ENCODE measurements at places on chromosomes 5 and 9.
A peak's percentile ranks its signal among the peaks of the same experiment; 100 is the strongest.

GRCh38 chr9:13485068-13485596, 205.6 kb upstream of the MPDZ start:
- no peak for DNase-seq

DNA sequence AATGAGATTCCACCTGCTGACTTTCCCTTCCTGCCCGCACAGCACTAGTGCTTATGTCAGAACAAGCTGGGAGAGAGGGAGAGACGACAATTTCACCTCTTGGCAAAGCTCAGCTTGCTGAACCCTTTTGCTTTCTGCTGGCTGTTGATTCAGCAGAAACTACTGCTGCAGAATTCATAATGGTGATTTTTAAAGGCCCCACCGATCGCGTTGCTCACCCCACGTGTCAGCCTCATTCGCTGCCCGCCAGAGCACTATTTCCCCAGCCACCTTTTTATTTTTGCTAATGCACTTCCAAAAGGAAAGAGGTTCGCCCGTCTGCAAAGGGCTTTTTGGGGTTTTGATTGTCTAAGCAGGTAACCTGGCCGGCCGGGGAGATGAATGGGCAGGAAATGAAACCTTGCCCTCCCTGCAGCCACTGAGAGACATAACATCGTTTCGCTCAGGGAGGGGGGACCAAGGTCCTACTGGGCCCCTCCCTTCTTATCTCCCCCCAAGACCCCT, 1.3 kb downstream of the PPP2R2B start:
- no peak for DNase-seq

DNA sequence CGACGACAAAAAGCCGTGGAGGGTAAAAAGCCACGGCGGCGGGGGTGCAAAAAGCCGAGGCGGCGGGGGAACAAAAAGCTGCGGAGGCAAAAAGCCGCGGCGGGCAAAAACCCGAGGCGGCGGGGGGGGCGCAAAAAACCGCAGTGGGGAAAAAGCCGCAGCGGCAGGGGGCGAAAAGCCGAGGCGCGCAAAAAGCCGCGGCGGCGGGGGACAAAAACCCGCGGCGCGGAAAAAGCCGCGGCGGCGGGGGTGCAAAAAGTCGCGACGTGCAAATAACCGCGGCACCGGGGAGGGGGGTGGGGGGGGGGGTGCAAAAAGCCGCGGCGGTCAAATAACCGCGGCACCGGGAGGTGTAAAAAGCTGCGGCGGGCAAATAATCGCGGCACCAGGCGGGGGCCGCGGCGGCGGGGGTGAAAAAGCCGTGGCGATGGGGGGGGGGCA, 511.5 kb downstream of the FOXD4L5 start:
- no peak for DNase-seq

GRCh38 chr5:17944046-17944445, 309.8 kb downstream of the TAF11L14 start:
- DNase-seq: no peak

GRCh38 chr5:40171971-40172370, 507.7 kb upstream of the PTGER4 start:
- DNase-seq: peak; percentile 3

DNA sequence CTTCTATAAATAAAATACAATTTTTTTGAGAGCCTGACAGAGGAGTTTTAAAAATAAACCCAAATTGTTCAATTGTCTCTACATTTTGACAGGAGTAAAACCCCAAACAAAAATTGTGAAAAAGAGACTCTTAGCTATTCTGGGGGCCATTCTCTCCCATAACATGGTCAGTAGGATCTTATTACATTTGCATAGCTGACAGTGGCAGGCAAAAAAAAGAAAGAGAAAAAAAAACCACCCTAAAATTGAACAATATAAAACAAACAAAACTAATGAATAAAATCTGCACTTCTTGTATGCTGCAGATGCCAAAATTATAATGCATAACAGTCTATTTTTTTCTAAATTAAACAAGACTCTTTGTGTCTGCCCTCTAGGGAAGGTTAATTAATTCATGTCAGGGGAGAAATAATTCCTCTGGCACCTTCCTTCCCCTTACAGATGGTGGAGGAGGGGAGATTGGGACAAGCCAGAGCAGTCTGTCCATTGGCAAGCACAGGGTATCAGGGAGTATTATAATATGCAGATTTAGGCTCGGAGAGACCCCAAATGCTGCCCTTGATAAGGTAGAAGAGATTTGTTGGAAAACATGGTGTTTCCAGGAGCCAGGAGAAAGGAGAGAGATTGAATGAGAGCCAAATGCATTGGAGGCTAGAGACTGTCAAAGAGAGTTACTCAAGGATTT, 79.7 kb upstream of the CDH6 start:
- no peak for DNase-seq

- no peak for DNase-seq
These were observed 1019.5 kb upstream of the SEMA6A start for GRCh38 chr5:117594166-117594565.

DNA sequence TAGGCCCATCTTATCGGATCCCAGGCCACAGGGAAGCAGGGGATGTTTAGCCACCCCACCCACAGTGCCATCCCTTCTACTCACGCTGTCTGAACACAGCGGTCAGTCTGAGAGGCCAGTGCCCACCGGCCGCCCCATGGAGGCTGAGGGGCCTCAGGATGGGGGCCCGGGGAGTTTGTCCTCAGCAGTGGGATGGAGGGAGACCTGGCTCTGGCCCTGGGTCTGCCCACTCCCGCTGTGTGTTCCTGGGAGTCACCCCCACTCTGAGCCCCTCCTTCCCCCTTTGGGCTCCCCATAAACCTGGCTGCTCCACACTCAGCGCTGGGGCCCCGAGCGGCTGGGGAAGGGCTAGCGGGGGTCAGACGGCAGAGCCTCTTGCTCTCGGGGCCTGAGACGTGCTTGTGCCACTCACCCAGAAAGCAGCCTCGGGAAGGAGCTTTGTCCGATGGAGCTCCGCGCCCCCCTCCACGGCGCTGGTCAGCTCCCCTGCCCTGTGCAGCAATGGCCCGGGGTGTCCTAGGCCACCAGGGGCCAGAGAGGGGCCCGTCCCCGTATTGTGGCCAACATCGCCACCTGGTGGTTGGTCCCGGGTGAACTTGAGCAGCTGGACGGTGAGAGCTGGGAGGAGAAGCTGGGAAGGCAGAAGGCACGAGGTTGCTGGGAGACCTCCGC, 10.9 kb upstream of the LAMC3 start:
- peak; percentile 78 for DNase-seq

DNA sequence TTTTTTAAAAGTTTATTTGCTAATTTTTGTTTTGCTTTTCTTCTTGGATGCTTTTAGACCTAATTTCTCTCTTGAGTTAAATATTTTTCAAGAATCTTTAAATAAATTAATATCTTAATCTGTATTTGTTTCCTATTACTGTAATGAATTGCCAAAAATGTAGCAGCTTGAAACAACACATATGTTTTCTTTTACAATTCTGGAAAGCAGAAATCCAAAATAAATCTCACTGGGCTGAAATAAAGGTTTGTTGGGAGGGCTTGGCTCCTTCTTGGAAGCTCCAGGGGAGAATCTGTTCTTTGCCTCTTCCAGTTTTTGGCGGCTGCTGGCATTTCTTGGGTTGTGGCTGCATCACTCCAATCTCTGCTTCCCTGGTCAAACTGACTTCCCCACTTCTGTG, 658.1 kb upstream of the ARRDC3 start:
- DNase-seq: no peak

- no peak for DNase-seq
These were observed 444.5 kb downstream of the SH3GL2 start for GRCh38 chr9:18023332-18023731.

DNA sequence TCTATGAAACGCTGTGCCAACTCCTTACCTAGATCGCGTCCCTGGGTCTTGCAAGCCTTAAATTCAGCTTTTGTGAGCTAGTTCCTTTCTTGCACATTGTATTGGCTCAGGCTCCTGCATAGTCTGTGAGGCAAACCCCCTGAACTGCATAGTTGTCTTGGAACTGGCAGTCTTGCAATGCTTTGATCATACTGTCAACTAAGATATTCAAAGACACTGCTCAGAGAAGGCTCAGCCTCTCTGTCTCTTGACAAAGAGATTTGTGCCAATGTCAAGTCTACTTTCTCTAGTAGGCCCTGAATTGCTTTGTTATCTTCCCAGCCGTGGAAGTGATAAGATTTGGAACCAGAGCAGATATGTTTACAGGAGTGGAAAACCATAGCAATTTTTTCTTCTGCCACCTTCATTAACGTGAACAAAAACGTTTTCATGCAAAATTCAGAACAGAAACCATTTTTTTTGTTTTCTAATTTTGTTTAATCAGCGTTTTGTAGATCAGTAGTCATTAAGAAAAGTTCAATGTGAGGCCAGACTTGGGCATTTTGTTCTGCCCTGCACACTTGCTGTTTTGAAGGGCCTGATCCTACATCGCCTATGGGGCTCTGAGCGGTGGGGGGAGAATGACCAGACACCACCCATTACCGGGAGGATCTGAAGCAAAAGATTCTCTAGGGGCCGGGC, 27.6 kb upstream of the ENTREP1 start:
- DNase-seq: no peak

DNA sequence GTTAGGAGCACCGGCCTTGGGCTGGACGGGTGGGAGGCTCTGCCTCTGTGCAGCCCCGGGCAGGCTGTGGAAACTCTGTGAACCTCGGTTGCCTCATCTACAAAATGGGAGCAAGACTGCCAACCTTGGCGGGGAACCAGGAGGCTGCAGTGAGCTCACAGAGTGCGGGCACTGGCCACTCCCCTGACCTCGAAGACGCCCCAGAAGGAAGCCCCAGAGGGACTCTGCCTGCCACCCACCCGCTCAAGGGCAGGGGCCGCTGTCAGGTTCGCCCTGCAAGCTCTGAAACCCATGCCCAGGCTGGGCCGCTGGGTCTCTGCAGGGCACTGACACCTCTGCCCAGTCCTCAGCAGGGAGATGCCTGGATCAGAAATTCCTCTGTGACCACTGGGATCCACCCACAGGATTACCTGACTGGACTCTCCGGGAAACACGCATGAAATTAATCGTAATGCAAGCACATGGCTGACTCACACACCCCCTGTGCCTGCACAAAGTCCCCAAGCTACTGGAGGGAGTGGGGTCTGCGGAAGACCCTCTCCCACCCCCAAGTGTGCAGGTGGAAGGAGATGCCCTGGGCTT, 7.4 kb downstream of the CCDC187 start:
- no peak for DNase-seq

DNA sequence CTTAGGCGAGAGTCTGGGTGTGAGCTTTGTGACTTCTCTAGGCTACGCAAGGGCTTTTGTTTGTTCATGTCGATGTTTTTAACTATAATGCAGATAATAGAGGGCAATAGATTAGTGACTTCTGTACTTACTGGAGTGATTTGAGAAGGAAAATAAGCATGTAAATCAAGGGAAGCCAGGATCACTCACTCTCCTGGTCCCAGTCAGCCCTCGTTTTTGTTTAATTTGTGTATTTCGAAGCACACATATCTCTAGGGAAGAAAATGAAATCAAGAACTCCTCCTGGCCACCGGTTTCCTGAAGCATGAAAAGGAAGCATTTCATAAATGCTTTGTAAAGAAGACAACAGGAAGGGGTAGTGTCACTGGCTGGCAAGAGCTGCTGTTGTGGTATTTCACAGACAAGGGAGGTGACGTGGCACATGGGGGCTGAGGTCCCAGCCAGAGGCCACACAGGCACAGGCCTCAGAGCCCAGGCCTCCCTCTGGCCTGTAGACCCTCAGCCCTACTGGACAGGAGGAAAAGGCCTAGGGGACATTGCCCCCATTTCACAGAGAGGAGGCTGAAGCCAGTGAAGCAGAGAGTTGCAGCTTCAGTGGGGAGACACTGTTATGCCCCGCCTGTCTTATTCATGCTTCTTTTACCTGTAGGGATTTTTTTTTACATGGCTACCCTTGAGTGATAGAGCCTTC, 34.1 kb downstream of the IRF1 start:
- no peak for DNase-seq

DNA sequence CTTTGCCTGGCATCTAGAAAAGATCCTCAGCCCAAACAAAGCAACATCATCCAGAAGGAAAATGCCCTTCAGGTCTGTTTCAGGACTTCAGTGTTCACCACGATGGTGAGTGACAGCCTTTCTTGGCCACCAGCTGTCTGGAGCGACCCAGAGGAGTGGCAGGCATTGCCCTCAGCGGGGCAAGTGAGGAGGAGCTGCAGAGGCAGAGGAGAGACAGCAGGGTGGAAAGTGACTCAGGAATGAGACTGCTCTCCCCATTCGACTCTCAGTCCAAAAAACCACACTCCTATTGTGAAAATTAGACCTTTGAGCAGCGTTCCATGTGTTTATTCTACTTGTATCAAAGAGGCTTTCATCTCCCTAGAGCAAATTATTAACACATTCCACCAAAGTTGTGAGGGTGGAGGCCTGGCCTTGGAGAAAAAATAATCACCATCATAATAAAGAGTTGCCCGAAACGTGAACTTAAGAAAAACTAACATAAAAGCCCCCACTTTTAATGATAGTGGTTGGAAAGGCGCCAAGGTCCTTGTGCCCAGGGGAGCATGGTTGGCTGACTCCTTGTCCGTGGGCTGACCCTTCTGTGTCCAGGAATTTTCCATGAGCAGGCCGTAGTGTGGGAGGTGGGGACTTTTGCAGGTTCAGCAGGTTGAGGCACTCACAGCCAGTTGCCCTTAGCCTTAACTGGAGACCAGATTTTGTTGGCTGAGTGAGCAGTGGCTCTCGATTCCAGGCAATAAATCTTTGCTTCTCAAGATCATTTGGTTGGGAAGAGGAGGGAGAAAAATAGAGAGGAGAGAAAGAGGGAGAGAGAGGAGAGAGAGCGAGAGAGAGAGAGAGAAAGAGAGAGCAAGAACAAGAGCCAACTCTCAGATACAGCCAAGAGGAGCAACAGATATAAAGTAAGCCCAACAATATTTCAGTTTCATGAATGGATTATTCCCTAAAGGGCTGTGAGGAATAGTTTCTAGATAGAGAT, 125.9 kb upstream of the ANKRD55 start:
- no peak for DNase-seq

DNA sequence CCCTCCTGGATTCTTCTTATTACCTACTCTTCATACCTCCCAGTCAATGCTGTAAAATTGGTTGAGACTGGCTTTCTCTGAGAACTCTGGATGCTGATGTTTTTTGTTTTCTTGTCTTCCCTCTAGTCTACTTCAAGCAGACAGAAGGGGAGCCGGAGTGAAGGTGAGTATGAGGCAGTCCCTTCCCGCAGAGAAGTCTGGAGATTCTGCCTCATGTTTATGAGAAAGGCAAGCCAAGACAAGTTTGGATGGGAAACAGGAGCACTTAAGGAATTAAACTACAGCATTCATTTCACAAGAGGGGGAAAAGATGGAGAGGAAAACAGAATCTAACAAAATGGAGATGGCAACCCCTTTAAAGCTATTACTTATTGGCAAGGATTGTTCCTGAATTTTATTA, 246.1 kb downstream of the TRIM32 start:
- DNase-seq: no peak

DNA sequence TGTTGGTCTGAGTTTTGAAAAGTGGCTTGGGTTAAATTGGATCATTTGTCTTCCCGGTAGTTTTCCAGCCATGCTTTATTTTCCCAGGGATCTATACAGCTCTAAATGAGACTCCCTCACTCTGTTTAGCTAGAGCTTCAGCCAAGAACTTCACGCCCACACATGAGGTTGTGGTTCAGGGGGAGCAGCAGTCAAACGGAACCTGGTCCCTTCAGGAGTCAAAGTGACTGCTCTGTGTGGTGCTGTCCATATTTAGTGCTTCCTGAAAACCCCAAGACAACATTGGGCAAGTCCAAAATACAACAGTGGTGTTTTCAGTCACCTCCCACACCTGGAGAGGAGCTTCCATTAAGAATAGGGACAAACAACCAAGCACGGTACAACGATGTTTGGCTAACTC, 90.5 kb downstream of the ANKH start:
- DNase-seq: no peak

- no peak for DNase-seq
These were observed 1.7 kb downstream of the SNCB start for GRCh38 chr5:176628406-176629228.

Measured in NCI-H460 (cell line).